Calu3 (cell line): ENCODE measurements at places on chromosomes 4 and X. TPM values are rescaled to one million over a fixed set of nuclear protein-coding genes. Genes with fewer than 3 reads are reported as not detected.

ADH7 gene
- not detected in 2 replicates for total RNA-seq

KLB gene
- 0.07 and 0.09 TPM in 2 replicates for total RNA-seq

CNKSR2 gene
- total RNA-seq, result not detected in 2 replicates

APBB2 gene
- 15.5 and 17.7 TPM in 2 replicates for total RNA-seq

GRCh38 chr4:26248647-26249046, 72.2 kb upstream of the RBPJ start:
- DNase-seq, result no peak

- no peak for DNase-seq
Measured at GRCh38 chr4:156774422-156774821, 197.2 kb downstream of the PDGFC start.

DNA sequence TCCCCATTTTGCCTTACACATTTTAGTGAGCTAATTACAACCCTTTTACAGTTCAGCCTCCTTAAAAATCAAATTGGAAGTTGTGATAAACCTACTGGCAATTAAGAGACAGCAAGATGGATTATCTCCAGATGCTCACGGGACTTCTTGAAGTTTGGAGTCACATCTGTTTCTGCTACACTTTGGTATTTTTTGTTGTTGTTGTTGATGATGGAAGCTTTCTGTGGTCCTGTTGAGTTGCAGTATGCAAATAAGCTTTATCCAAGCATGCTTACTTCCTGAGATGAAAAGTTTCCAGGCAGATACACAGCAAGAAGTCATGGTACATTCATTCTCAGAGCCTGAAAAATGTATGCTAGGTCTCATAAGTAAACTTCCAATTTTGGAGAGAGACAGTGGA, 670.0 kb upstream of the AMOT start:
- no peak for DNase-seq
